ENCODE measurements at places on chromosomes 5 and 9. TPM values are rescaled to one million over a fixed set of nuclear protein-coding genes. Genes with fewer than 3 reads are reported as not detected.

Gene ESM1
- 0.57 TPM for total RNA-seq

Gene GHR
- total RNA-seq: 3.8 TPM

Gene C5orf24
- total RNA-seq: 28.4 TPM

Gene FBN2
- total RNA-seq: 87.2 TPM

Gene BAAT
- total RNA-seq: not detected

Gene FAM153A
- total RNA-seq: not detected

Gene TLR4
- 4.1 TPM for total RNA-seq

Gene OR1J2
- total RNA-seq: 0.14 TPM

Gene BRINP1
- 0.18 TPM for total RNA-seq

Gene MED7
- total RNA-seq: 5.8 TPM

Gene FST
- 68.3 TPM for total RNA-seq

Gene SMIM33
- total RNA-seq: not detected

Gene ENTPD8
- total RNA-seq: not detected

Gene GSN
- total RNA-seq: 400 TPM

Gene TEK
- 19.2 TPM for total RNA-seq

Gene DNAH5
- 2.3 TPM for total RNA-seq

Gene GARNL3
- 1.9 TPM for total RNA-seq

Gene GNA14
- 0.57 TPM for total RNA-seq

Gene TXNDC8
- total RNA-seq: not detected

Gene SLC4A9
- not detected for total RNA-seq
